Cerebellum (tissue), 4 donors: ENCODE measurements at places on chromosomes 3 and 15. TPM values are rescaled to one million over a fixed set of nuclear protein-coding genes. Genes with fewer than 3 reads are reported as not detected.

- no peak for DNase-seq
Observed at GRCh38 chr15:51263726-51264125, 74.7 kb downstream of the CYP19A1 start.

DNA sequence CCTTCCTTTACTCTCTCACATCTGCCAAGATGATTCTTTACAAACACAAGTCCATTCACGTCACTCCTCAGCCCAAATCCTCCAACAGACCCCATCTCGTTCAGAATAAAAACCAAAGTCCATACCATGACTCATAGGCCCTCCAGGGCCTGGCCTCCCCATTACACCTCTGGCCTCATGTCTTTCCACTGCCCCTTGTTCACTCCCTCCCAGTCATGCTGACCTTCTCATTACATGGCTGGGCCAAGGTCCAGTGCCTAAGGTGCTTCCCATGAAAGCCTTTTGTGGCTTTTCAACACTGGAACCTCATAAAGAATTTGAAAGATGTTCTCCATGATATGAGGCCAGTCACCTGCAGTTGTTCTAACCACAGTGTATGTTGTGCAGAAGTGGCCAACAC is 44.5 kb downstream of the NEK10 start:
- DNase-seq, result no peak

DNA sequence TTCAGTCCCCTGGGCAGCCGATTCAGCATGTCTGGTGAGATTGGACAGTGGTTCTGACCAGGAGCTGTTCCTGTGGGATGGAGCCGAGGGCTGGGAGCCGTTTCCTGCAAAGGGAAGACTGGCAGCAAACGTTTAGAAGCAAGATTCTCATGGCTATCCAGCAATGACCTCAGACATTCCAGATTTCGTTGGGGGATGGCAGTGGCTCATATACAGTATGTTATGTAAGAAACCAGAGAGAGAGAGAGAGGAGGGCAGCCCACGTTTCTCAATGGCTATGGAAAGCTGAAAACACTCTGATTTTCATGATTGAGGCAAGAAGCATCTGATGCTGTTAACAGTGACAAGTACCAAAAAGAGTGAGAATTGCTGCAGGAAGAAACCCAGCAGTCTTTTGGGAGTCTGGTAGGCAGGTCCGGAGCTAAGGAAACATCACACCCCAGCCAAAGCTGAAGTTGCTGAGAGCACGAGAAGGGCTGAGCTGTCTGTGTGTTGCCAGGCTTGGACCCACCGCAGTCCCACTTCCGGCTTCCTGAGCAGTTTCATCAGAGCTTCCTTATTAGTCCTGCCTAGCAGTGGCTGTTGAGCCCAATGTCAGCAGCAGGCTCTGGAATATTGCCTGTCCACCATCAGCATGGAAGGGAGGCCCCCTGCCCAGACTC is 25.6 kb upstream of the VPS8 start:
- peak; percentile 64 for DNase-seq

- peak; percentile 11 for DNase-seq
Observed at GRCh38 chr3:116048991-116049390, 396.3 kb downstream of the LSAMP start.

GRCh38 chr3:169980055-169980454 is 13.4 kb downstream of the SEC62 start:
- no peak for DNase-seq

GRCh38 chr3:33433843-33434242 is 6.4 kb downstream of the UBP1 start:
- DNase-seq, result no peak

DNA sequence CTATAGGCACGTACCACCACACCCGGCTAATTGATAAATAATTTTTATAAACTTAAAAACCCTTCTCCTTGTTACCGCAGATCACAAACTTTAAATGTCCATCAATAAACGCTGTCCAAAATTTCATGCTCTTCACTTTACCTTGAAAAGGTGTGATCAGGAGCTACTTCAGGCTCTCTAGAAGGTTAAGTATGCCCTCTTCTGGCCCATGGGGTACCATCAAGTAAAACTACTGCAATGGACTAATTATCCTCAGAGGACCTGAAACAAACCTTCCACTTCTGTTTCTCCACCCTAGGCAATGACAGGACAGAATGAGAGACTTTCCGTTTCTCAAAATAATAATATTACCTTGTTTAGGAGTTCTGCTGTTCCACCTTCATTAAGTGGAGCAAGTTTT is 9.2 kb downstream of the LZTFL1 start:
- no peak for DNase-seq

GRCh38 chr3:69791106-69791505 is 51.8 kb downstream of the MITF start:
- no peak for DNase-seq

DNA sequence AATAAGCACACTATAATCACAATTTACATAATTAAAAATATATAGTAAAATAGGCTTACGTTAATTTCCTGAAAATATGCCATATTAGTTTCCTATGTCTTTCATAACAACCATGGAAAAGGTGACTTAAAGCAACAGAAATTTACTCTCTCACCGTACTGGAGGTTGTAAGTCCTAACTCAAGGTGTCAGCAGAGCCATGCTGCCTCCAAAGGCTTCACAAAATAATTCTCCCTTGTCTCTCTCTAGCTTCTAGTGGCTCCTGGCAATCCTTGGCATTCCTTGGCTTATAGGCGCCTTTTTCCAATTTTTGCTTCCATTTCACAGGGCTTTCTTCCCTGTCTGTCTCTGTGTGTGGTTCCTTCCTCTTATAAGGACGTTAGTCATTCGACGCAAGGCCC is 7.6 kb downstream of the SI start:
- DNase-seq, result no peak

DNA sequence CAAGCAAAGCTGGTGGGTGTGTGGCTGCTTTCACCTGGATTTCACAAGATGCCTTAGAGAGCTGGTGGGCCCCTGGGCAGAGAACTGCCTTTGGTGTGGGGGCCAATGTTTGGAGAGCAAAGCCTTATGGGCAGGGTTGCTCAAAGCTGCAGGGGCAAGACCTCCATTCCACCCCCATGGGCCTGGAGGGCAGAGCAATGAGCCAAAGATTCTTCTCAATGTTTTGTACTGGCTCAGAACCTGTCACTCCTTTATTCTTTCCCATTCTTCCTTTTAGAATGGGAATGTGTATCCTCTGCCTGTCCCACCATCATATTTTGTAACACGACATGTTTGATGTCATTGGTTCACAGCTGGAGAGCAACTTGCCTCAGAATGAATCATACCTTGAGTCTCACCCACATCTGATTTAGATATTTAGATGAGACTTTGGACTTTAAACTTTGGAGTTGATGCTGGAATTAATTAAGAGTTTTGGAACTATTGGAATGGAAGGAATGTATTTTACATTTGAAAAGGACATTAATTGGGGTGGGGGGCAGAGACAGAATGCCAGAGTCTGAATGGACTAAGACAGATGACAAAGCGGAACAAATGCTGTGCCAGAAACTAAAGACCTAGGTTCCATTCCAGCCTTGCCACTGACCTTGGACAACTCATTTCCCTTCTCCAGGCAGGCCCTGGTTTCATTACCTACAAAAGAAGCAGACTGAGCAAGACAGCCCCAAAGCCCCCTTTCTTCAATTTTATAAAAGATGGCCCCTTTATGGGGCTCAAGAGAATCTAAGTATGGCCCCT is 72.9 kb downstream of the DAPK2 start:
- no peak for DNase-seq

DNA sequence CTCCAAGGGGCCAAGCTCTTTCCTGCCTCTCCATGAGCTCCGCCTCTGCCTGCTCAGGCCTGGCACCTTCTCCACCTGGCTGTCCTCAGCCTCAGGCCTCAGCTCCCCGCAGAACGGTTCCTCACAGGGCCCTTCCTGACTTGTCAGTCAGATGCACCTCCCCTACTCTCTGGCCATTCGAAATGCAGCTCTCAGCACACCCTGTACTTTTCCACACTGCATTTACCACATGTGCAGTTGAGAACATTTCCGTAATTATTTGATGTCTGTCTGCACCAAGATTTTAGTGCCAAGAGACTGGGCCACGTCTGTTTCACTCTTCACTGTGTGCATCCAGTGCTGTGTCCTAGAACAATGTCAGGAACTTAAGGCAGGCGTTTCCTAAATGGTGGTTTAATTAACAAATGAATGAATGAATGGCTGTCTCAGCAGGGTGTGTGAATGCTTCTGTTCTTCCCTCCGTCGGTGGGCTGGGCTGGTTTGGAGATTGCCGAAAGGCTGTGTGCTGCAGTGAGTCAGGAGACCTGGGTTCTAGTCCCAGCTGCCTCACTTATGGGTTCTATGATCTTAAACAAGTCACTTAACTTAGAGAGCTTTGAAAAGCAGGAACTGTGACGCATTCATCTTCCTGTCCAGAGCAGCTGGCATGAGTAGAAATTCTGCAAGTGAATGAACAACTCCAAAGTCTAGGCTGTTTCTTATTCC is 5.4 kb downstream of the MUC4 start:
- DNase-seq, result no peak

DNA sequence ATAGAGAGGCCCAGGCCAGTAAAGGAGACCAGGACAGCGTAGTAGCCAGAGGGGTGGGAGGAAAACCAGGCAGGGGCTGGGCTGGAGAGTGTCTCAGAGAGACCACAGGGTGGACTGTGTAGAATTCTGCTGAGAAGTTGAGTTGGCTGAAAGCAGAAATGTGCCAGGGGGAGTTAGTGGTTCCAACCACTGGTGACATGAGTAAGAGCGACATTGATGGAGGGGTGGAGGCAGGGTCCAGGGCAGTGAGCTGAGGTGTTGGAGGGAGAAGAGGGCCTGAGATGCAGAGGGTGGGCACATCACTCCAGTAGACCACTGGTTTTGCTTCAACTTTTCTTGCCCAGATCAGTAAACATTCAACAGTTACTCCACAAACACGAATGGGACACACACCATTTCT is 106.5 kb downstream of the ASB7 start:
- DNase-seq, result no peak

- no peak for DNase-seq
Observed at GRCh38 chr15:73165844-73166243, 113.6 kb downstream of the NEO1 start.

- DNase-seq, result no peak
Observed at GRCh38 chr15:38706956-38707355, 142.3 kb upstream of the RASGRP1 start.

DNA sequence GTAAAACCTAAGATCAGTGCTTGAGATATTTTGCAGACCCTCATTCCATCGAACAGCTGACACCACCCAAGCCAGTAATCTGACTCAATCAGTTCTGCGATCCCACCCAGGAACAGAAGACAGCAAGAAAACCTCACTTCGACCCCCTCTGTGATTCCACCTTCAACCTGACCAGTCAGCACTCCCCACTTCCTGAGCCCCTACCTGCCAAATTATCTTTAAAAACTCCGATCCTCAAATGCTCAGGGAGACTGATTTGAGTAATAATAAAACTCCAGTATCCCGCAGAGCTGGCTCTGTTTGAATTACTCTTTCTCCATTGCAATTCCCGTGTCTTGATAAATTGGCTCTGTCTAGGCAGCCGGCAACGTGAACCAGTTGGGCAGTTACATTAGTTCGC is 25.7 kb upstream of the CLDN16 start:
- no peak for DNase-seq

DNA sequence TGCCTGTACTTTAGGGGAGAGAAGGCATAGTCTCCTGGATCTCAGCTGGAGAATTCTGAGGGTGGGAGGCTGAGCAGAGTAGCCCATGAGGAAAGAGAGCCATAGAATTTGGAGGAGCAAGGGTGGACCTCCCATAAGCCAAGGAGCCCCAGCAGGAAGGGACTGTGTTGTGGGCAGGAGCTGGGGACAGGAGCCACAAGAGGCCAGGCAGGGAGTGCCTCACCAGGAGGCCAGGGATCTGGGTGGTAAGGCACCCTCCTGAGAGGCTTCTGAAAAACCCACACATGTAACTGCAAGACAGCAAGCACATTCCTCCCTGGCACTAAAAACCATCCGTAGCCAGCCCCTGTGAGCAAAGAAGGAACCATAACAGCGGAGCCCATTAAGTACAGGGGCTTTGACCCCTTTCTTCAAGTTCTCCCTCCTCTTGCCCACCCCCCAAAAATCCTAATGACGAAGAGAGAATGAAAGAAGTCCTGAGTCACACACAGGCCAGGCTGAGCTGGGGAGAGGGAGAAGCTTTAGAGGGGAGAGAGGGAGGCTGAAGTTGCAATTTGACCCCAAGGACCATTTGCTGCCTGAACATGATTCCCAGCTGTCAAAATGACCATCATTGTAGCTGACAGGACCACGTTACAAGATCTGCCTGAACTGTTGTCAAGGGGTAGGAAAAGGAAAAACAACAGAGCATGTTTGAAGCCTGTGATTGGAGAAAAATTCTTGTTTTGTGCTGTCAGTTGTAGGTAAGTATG is 82.6 kb downstream of the TRIM42 start:
- DNase-seq, result no peak

- no peak for DNase-seq
Observed at GRCh38 chr15:57819646-57820045, 113.1 kb downstream of the POLR2M start.

- DNase-seq, result no peak
Observed at GRCh38 chr3:102237838-102238237, 197.0 kb upstream of the ZPLD1 start.

DNA sequence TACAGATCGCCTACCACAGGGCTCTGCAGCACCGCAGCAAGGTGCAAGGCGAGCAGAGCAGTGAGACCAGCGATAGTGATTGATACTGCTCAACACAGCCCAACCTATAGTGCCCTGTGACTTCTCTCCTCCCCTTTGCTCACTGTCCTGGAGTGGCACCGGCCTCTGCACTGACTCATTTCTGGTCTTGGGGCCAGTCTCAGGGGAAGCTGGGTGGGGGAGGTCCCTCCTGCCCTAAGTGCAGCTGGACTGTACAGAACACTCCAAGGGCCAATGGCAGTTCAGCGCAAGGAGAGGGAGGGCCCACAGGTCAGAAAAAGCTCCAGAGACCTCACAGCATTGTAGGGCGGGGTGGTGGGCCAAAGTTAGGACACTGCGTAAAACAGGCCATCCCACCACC is 2.5 kb upstream of the OGG1 start:
- no peak for DNase-seq

- no peak for DNase-seq
Observed at GRCh38 chr3:158395421-158395820, 175.6 kb upstream of the MLF1 start.

DNA sequence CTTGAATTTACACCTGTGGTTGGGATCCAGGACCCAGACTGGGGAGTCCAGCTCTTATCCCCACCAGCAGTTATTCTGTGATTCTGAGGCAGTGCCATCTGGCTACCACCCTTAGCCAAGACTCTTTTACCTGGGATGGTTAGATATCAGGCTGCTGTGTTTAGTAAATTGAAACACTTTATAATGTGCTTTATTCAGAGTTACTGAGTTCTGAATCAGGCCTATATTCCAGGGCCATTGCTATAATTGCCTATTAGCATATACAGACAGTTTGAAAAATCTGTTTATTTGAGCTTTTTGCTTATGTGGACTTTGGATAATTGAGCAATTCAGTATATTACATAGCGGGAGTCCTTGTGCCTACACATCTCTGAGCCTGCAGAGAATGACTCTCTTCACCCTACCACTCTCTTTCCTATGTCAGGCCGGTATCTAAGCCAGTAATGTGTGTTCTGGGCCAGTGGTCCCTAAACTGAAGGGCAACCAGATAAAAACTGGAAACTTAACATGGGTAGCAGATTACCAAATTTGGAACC is 45.4 kb upstream of the TRAK1 start:
- DNase-seq, result peak; percentile 55

TM6SF1 gene
- 1.8 TPM for total RNA-seq

SCAANT1 gene
- not detected for total RNA-seq

ALPK3 gene
- 2.3 TPM for total RNA-seq

EBLN2 gene
- total RNA-seq, result 14.4 TPM

CELF6 gene
- 7.3 TPM for total RNA-seq

FAM107A gene
- 13.1 TPM for total RNA-seq

LIPC gene
- not detected for total RNA-seq

IL17RE gene
- total RNA-seq, result 0.18 TPM

EHHADH gene
- 1.5 TPM for total RNA-seq
